ENCODE measurements at places on chromosomes 7 and 10. TPM values are rescaled to one million over a fixed set of nuclear protein-coding genes. Genes with fewer than 3 reads are reported as not detected.

The OR6V1 gene
- total RNA-seq, result not detected

DNA sequence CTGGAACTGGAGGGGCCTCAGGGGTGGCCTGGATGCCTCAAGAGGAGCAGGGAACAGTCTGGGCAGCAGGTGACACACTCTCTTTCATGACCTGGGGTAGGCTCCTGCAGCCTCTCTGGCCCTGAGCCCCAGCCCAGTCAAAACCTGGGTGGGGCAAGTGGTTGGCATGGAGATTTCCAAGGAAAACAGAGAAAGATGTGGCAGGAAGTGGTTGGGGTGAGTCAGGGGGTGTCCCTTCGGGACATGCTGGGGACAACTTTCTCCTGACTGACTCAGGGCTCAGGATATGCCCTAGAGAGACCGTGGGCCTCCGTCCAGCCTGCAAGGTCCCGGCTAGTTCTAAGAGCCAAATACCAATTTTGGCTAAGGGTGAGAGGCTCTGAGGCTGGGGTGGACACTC, 2.9 kb downstream of the AQP1 start:
- DNase-seq, result no peak

GRCh38 chr7:27822245-27822644, 82.3 kb downstream of the TAX1BP1 start:
- no peak for DNase-seq

- DNase-seq, result no peak
Measured at GRCh38 chr7:120837599-120837998, 20.3 kb downstream of the TSPAN12 start.

DNA sequence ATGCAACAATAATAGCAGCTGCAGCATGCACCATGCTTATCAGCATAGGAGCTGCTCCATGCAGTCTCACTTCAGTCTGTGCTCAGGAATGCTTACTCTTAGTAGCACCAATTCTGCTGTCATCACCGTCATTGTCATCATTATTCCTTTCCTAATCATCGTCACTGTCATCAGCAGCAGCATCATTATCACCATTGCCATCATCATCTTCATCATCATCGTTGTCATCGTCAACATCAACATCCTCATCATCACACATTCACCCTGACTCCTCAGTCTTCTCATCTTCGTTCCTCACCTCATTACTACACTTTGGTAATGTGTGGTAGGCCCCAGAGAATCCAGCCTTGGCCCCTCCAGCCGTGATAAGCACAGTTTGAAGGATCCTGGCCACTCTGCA, 545.0 kb downstream of the TNS3 start:
- no peak for DNase-seq

DNA sequence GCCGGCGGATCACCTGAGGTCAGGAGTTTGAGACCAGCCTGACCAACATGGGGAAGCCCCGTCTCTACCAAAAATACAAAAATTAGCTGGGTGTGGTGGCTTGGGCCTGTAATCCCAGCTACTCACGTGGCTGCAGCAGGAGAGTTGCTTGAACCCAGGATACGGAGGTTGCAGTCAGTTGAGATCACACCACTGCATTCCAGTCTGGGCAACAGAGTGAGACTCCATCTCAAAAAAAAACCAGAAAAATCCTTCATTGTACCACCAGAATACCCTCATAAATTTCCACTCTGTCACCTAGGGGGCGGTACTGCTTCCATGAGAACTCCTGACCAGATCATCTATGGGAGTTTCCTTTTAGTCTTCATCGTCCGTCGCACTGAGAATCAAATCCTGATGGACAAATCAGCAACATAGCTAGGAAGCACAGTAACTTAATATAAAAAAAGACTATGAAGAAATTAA, 225.8 kb upstream of the KLF14 start:
- no peak for DNase-seq

- no peak for DNase-seq
Measured at GRCh38 chr7:119967221-119967620, 305.8 kb upstream of the KCND2 start.

The NEUROD6 gene
- total RNA-seq, result not detected

DNA sequence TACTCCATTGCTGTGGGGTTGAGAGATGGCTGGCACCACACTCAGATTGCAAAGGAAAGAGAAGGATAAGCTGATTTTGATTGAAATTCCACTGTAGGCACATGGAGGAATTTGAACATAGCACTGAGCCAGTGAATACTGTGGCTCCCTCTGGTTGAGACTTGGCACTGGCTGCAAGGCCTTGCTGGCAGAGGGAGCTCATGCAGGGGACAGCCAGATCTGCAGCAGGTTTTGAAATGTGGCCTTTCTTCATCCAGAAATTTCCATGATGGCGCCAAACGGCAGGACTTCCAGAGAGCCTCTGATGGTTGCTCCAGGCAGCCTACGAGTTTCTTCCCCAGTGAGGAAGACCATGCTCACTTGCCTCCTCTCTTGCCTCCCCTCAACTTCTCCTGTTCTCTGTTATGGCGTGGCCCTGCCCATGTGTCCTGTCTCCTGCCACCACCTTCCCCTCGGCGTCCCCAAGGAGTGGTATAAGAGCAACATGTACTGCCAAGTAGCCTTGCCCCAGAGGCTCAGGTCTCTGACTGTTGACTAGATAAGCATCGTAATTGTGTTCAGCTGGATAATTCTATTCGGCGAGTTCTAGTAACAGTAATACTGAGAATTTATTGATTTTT, 265.6 kb downstream of the CCDC3 start:
- DNase-seq, result no peak

The ITGB8 gene
- total RNA-seq, result 1.5 TPM

The FAM24A gene
- not detected for total RNA-seq

The CTNNA3 gene
- total RNA-seq, result 159 TPM

The SFTPA1 gene
- total RNA-seq, result not detected
